Ovary (tissue), 10 donors: ENCODE measurements at places on chromosomes 2 and 18. TPM values are rescaled to one million over a fixed set of nuclear protein-coding genes. Genes with fewer than 3 reads are reported as not detected.

- no peaks in the 10 kb centered on the region for H3K27me3 ChIP-seq
- H3K27ac ChIP-seq, result no peak overlapping the region
- H3K4me1 ChIP-seq, result no peaks in the 10 kb centered on the region
- no peaks in the 10 kb centered on the region for H3K36me3 ChIP-seq
Observed at GRCh38 chr2:148475626-148476025, 168.9 kb upstream of the EPC2 start.

Gene RFTN2
- total RNA-seq, result 16.4 TPM

- no peak overlapping the region for H3K27ac ChIP-seq
- no peaks in the 10 kb centered on the region for H3K36me3 ChIP-seq
- peaks cover 23% of the 10 kb centered on the region for H3K4me1 ChIP-seq
Observed at GRCh38 chr18:48580782-48581181, 42.0 kb downstream of the CTIF start.

DNA sequence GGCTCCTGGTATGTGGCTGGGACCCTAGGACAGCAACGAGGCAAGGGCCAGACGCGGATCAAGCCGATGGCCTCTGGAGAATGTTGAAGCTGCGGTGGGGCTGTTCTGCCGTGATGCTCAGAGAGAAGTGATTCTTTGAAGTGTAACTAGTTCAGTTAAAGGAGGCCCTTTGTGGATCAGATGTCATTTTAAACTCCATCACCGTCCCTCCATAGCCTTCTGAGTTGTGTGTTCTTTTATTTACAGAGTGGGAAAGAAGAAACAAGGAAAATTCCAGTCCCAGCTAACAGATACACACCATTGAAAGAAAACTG lies 403 bp downstream of the PNO1 start:
- peak overlapping the region; percentile 72 for H3K4me3 ChIP-seq
- H3K4me1 ChIP-seq, result peaks cover 2% of the 10 kb centered on the region
- H3K36me3 ChIP-seq, result no peaks in the 10 kb centered on the region
- H3K27me3 ChIP-seq, result no peaks in the 10 kb centered on the region
- no peak for DNase-seq

GRCh38 chr2:237932731-237933131 lies 34.1 kb upstream of the UBE2F start:
- H3K36me3 ChIP-seq, result no peaks in the 10 kb centered on the region
- no peaks in the 10 kb centered on the region for H3K27me3 ChIP-seq
- no peak for DNase-seq
- no peak overlapping the region for H3K4me3 ChIP-seq
- H3K4me1 ChIP-seq, result peaks cover 2% of the 10 kb centered on the region
- H3K27ac ChIP-seq, result no peak overlapping the region

Gene CDH7
- 0.08 TPM for total RNA-seq

DNA sequence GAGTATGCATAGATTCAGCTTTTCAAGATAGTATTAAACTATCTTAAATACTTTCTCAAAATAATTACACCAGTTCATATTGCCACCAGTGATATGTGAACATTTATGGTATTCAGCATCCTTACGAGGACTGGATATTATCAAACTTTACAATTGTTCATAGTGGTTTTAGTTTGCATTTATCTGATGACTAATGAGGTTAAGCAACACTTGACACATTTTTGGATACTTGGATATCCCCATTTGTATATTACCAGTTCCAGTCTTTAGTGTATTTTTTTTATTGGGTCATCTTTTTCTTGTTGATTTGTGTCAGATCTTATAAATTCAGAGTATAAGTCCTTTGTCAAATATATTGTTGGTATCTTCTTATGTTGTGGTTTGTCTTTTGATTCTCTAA lies 128.4 kb downstream of the ASXL3 start:
- H3K27ac ChIP-seq, result no peak overlapping the region
- H3K36me3 ChIP-seq, result no peaks in the 10 kb centered on the region
- no peak for DNase-seq

Gene ATF2
- 46.6 TPM for total RNA-seq

- H3K27me3 ChIP-seq, result no peaks in the 10 kb centered on the region
- no peaks in the 10 kb centered on the region for H3K36me3 ChIP-seq
- H3K4me1 ChIP-seq, result no peaks in the 10 kb centered on the region
Observed at GRCh38 chr2:31080361-31080760, 57.9 kb downstream of the GALNT14 start.

- H3K4me1 ChIP-seq, result no peaks in the 10 kb centered on the region
- H3K36me3 ChIP-seq, result no peaks in the 10 kb centered on the region
- DNase-seq, result no peak
Observed at GRCh38 chr2:22907330-22907729, 477.6 kb upstream of the KLHL29 start.

DNA sequence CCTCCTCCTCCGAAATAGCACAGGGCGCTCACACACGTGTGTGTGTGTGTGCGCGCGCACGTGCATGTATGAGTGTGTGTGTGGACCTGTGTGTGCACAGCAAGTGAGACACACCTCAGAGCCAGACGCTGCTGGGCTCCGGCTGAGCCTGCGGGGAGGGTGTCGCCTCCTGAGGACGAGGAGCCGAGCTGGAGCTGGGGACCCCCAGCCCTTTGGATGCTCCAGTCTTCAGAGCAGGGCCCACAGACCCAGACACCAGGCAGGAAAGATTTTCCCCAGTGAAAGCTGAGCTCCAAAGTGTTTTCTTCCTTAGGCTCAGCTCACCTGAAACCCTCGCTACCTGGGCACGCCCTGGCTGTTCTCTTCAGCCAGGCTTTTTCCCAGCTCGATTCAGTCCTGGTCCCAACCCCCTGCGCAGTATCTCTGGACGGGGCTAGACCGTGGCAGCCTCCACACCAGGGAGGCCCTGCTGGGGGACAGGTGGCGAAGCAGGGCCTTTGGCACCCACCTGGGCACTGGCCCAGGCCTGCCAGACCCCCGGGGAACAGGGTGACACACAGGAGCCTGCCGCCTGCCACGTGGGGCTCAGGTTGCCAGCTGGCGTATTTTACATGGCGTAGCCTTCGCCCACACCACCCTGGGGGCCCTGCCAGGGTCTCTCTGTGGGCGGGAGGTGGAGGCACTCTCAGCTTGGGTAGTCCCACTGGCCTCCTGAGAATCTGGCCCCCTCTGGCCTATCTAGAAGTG lies 36.2 kb downstream of the PDIA6 start:
- no peaks in the 10 kb centered on the region for H3K27me3 ChIP-seq
- no peak for DNase-seq
- H3K4me3 ChIP-seq, result no peak overlapping the region
- H3K36me3 ChIP-seq, result no peaks in the 10 kb centered on the region

Gene CYP27A1
- total RNA-seq, result 31.8 TPM

DNA sequence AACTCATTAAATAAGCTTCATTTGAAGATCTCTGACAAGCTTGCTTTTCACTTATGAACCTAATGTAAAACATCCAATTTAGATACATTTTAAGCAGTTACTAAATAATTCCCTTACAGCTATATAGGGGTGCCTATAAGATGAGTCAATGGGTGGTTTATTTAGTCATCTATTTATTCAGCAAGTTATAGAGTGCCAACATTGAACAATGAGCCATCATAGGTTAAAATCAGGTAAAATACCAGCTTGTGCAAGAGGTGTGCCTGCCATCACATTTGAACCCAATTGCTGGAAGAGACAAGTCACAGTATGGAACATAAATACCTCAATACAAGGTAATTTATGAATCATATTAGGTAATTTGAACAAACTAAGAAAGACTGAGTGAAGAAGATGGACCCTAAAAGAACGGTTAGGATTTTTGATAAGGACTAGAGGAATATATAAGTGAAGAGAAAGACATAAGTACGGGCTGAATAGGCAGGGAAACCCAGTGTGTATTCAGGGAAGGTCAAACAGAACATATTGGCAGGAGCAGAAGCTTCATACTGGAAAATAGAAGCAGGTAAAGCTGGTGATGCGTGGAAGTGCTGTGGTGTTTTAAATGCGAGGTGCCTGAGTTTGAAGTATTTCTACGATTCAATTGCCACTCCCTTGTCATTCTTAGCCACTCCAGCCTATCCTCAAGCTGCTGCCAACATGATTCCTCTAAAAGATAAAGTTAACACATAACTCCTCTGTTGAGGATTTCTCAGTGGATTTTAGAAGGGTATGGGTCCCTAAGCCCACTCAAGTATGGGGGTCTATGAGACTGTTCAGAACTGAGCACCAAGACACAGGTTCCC lies 18.9 kb upstream of the STAT4 start:
- no peak overlapping the region for H3K27ac ChIP-seq
- no peak for DNase-seq
- H3K36me3 ChIP-seq, result no peaks in the 10 kb centered on the region

Gene DSC2
- total RNA-seq, result 4.2 TPM

DNA sequence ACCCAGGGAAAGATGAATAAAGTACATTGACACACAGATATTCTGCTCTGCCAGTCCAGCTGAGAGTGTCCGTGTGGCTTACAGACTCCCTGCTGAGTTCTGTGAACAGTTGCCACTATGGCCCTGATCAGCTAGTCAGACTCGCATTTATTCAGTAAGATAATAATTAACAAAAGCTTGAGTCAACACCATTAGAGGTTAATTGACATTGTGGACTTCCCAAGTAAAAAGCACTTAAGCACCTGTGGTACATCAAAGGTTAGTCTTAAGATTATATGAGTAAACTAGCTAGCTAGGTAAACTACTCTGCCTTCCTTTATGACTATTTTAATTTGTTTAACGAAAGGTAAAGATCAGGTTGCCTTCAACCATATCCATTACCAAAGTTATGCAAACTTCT lies 33.7 kb downstream of the ANKRD30B start:
- H3K4me1 ChIP-seq, result no peaks in the 10 kb centered on the region
- H3K4me3 ChIP-seq, result no peak overlapping the region
- DNase-seq, result no peak
- H3K27me3 ChIP-seq, result no peaks in the 10 kb centered on the region
- no peak overlapping the region for H3K27ac ChIP-seq
- H3K36me3 ChIP-seq, result no peaks in the 10 kb centered on the region

GRCh38 chr2:33210626-33211025 lies 263.9 kb downstream of the LTBP1 start:
- peaks cover 14% of the 10 kb centered on the region for H3K4me1 ChIP-seq
- H3K27ac ChIP-seq, result no peak overlapping the region
- DNase-seq, result no peak
- H3K4me3 ChIP-seq, result no peak overlapping the region
- no peaks in the 10 kb centered on the region for H3K27me3 ChIP-seq
- H3K36me3 ChIP-seq, result no peaks in the 10 kb centered on the region

Gene LOXHD1
- total RNA-seq, result 0.32 TPM

- H3K27ac ChIP-seq, result no peak overlapping the region
- H3K36me3 ChIP-seq, result no peaks in the 10 kb centered on the region
- no peaks in the 10 kb centered on the region for H3K27me3 ChIP-seq
Observed at GRCh38 chr2:55986700-55987440, 63.3 kb upstream of the EFEMP1 start.

GRCh38 chr2:187936228-187936627 lies 355.4 kb upstream of the GULP1 start:
- H3K27ac ChIP-seq, result no peak overlapping the region
- no peak overlapping the region for H3K4me3 ChIP-seq
- DNase-seq, result no peak
- no peaks in the 10 kb centered on the region for H3K27me3 ChIP-seq
- no peaks in the 10 kb centered on the region for H3K36me3 ChIP-seq

DNA sequence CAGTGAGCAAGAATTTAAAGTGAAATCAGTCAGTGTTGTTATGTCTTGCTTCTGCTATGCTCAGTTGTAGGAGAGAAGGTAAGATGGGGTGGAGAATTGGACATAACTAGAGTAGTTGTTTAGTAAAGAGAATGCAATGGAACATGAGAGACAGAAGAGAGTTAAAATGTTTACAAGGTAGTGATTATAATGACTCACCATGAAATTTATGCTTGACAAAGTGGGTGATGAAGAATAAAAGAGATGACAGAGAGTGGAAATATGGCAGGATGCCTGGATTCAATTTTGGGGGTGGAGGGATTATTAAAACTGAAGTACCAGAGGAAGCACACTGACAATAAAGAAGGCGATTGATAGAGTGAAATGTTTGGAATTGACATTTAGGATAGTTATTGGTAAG lies 10.6 kb downstream of the SCG2 start:
- no peaks in the 10 kb centered on the region for H3K27me3 ChIP-seq
- no peak for DNase-seq
- H3K4me3 ChIP-seq, result no peak overlapping the region
- H3K4me1 ChIP-seq, result no peaks in the 10 kb centered on the region

DNA sequence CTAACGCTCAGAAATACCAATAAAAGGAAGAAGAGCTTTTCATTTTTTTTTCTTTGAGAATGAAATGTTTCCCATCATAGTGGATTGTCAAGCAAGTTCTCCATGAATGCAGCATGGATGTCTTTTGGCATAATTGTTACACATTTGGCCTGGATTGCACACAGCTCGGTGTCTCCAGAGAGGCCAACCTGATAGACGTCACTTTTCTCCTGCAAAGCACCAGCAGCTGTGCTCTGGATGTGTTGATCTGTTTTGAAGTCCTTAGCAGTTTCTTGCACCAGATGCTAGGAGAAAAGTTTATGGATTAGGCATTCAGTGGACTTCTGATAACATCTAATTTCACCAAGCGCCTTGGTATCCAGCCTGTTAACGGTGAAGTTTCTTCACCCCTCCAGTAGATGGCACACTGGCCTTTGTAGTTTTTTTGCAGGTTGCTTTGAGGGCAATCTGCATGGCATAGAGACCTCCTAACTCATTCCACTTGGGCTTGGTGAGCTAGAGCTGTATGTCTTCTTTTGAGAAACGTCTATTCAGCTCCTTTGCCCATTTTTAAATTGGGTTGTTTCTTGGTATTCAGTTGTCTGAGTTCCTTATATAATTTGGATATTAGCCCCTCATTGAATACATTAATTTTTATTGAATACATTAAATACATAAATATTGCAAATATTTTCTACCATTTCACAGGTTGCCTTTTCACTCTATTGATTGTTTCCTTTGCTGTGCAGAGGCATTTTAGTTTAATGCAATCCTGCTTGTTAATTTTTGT lies 59.7 kb downstream of the PTH2R start:
- H3K36me3 ChIP-seq, result no peaks in the 10 kb centered on the region
- DNase-seq, result no peak
- no peaks in the 10 kb centered on the region for H3K27me3 ChIP-seq

Gene FAP
- total RNA-seq, result 2.0 TPM

Gene MYO3B
- total RNA-seq, result 0.42 TPM

Gene IL36A
- not detected for total RNA-seq

Gene COL4A3
- total RNA-seq, result 0.47 TPM

DNA sequence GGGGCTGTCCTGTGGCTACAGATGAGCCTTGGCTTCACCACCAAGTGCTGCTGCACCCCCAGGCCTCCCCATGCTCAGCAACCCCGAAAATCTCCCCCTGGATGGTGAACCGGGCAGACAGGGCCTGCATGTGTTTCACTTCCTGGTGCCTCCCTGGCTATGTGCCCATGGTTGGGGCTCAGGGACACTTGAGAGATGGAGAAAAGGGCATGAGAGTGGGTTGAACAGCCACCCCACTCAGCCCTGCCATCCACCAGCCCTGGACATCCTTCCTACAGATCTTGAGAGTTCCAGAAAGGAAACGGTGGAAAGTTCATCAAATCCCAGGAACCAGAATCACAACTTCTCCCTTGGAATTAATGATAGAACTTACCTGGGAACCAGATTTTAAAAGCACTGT lies 74.7 kb upstream of the TEX51 start:
- no peak overlapping the region for H3K4me3 ChIP-seq
- H3K4me1 ChIP-seq, result no peaks in the 10 kb centered on the region
- H3K27me3 ChIP-seq, result no peaks in the 10 kb centered on the region
- H3K36me3 ChIP-seq, result no peaks in the 10 kb centered on the region
- no peak for DNase-seq
- H3K27ac ChIP-seq, result no peak overlapping the region
